ENCODE measurements at places on chromosomes 5 and 9.
A peak's percentile ranks its signal among the peaks of the same experiment; 100 is the strongest.

GRCh38 chr5:36730537-36731216, 124.3 kb downstream of the SLC1A3 start:
- DNase-seq, result no peak

GRCh38 chr5:30401479-30402058, 791.9 kb upstream of the CDH6 start:
- DNase-seq, result no peak

- peak; percentile 38 for DNase-seq
Measured at GRCh38 chr5:137696481-137696880, 39.4 kb downstream of the KLHL3 start.

- no peak for DNase-seq
Measured at GRCh38 chr9:98502976-98503325, 205.8 kb downstream of the GABBR2 start.

GRCh38 chr9:93225417-93225816, 41.5 kb downstream of the WNK2 start:
- DNase-seq, result no peak

- DNase-seq, result no peak
Measured at GRCh38 chr5:73284985-73285384, 112.0 kb downstream of the TMEM174 start.

- DNase-seq, result no peak
Measured at GRCh38 chr5:60538426-60538825, 161.5 kb downstream of the DEPDC1B start.

GRCh38 chr9:27537027-27537435, 7.4 kb upstream of the MOB3B start:
- DNase-seq, result no peak

DNA sequence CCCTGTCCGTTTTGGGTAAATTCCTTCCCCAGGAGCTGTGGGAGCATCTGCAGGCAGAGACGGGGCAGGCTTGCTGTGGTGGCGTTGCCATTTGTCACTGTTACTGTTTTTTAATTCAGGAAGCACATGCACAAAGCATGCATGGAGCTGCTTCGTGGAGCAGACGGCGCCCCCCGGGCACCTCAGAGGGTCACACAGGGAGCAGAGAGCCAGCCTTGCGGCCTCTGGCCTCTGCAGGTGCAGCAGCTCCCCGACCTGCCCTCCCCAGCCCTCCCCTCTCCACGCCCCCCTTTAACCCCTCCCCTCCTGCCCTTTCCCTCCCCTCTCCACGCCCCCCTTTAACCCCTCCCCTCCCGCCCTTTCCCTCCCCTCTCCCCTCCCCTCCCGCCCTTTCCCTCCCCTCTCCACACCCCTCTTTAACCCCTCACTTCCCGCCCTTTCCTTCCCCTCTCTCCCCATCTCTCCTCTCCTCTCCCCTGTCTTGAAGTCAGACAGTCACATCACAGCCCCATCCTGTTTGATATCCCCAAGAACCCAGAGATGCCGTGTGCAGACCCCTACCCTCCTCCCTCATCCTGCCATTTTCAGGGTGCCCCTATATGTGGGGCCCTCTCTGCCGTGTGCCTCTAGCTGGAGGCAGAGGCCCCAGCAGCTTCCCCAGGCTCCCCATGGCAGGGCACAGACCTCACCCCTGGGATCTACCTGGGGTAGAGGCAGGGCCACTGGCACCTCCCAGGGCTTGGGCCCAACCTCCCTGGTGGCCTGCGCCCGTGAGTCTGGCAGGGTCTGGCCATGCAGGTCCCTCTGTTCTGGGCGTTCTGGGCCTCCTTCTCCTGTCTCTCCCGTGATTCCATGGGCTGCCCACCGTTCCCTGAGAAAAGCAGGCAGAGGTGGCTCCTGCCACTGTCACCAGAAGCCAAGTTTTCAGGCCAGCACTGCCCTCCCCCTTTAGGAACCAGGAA, 29.6 kb upstream of the UBAC1 start:
- DNase-seq, result peak; percentile 82

DNA sequence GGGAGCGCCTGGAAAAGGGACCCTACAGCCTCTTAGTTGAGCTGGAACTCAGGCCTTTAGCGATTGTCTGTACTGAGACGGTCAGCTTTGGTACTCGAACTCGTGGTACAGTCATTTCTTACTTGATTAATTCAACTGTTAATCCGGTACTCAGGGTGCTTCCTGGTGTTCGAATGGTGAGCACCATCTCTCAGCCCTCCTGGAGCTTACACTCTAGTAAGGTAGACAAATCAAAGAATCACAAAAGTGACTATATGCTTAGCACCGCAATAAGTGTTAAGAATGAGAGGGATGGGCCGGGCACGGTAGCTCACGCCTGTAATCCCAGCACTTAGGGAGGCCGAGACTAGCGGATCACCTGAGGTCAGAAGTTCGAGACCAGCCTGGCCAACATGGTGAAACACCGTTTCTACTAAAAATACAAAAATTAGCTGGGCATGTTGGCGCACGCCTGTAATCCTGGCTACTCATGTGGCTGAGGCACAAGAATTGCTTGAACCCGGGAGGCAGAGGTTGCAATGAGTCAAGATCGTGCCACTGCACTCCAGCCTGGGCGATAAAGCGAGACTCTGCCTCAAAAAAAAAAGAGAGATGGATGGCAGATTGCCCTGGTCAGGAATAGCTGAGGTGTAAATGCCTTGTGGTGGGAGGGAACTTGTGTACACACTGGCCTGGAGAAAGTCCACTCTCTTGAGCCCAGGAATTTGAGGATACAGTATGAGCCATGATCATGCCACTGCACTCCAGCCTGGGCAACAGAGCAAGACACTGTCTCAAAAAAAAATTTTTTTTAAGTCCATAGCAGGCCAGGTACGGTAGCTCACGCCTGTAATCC, 981 bp downstream of the TCOF1 start:
- no peak for DNase-seq

- DNase-seq, result no peak
Measured at GRCh38 chr9:72349240-72349639, 15.8 kb downstream of the ZFAND5 start.

DNA sequence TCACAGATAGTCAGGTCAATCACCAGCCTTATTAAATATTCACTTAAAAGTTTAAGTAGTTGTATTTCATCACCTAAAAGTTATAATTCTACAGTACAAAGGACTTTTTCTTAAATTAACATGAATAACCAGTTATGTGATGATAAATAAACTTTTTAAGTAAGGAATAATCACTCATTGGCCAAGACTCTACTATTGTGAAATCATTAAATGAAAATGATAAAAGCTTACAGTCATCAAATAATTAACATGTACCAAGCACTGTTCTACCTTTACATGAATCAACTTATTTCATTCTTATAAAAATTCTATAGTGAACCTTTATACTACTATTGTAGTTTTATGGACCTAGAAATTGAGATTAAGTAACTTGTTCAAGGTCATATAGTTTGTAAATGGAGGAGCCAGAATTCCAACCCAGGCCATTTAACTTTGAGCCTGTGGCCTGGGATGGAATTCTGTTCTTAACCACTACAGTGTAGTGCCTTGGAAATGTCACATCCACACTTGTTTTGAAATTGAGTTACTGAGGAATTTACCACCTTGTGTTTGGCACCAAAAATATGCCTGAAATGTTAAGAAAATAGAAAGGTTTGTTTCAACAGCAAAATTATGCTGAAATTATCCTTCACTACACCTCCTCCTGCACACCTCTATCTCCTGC, 32.8 kb upstream of the MSANTD3 start:
- DNase-seq, result no peak

DNA sequence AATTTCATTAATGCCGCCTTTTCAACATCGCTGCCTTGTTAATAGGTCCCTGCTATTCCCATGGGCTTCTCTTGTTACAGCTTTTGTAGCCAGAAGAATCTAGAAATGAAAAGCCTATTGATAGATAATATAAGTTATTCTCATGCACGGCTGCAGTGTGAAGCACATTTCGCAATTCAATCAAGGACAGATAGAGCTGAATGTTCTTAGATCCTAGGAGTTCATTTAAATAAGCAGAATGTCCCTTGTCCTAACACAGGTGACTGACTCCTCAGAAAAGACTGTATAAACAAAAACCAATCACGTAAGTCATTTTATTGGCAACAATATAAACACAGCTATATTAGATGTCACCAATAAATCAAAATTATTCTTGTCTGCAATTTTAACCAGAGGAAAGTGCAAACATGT, 9.4 kb downstream of the GLIS3 start:
- no peak for DNase-seq

DNA sequence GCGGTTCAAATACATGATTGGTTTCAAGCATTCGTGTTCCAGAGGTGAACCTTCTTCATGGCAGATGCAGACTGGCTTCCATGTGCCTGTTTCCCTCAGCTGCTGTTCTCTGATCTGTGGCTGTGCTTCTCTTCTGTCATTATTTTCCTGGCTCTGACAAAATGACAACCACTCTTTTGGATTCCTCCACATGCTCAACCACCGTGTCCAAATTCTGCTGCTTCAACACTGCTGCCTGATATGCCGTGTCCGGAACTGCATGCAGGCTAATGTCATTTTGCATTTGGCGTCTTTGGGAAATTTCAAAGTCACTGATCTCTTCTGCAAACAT, 368.7 kb upstream of the ZNF608 start:
- no peak for DNase-seq

- DNase-seq, result no peak
Measured at GRCh38 chr9:133074111-133074651, 12.4 kb downstream of the CEL start.

GRCh38 chr9:95225076-95225725, 92.3 kb downstream of the FANCC start:
- DNase-seq, result no peak

GRCh38 chr5:42828671-42829070, 17.0 kb upstream of the SELENOP start:
- no peak for DNase-seq

DNA sequence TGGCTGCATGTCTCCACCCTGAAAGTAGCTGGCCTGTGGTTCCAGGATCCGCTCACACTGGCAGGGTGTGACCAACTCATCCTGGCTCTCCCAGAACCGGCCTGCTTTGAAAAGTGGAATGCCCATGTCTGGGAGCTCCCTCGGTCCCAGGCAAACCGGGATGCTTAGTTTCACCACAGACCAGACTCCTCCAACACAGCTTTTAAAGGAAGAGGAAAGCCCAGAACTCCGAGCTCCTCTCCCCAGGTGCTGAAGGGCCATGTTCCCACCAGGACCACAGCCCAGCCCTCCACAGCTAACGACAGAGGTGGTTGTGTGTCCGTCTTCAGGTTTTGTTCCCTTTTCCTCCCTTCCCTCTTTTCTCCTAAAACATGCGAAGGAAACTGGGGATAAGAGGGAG, 38.0 kb downstream of the GTF3C4 start:
- DNase-seq, result no peak

DNA sequence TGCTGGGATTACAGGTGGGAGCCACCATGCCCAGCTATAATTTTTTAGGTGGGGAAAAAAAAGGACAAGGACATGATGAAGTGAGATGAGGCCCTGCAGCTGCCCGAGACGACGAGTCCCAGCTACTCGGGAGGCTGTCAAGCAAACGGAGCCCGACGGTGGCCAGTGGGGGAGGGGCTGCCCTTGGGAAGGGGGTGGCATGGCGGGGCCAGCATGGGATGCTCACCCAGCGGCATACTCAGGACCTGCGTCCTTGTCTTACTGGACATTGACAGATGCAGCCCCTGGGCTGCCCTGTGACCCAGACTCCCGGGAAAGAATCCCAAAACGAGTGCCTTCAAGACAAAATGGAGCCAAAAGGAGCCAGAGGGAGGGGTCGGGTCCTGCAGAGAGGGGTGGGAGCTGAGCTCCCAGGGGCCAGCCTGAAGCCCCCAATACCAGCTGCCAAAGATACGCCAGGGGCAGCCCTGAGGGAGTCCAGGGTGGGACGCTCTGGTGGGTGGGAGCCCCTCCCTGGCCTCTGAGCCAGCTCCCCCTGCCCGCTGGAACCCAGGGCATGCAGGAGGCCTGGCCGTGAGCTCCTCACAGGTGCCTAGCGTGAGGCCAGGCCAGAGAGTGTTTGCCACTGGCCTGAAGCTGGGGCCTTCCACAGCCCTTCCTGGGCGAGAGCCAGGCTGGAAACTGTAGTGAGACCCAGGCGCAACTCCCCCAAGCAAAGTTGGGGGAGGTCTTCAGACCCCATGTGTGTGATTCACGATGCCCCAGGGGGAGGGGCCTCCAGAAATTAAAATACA, 15.7 kb downstream of the CCDC187 start:
- no peak for DNase-seq

GRCh38 chr5:154243736-154244135, 53.2 kb downstream of the GALNT10 start:
- no peak for DNase-seq

GRCh38 chr9:88322906-88323566, 65.2 kb upstream of the SPIN1 start:
- DNase-seq, result peak; percentile 64

DNA sequence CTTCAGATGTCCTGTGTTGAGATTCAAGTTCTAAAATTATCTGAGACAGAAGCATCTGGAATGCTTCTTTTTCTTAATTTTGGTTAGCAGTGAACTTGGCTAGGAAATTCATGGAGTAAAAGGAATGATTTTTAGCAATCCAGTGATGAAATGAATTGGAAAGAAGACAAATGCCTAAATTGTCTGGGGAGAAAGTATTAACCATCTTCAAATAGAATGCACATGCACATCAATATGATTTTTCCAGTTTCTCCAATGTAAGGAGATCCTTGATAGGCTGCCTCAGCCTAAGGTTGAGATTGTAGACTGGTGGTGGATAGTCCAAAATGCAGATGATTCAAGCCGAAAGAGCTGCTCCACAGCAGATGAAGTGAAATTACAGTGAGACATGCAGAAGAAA, 106.7 kb downstream of the PCSK5 start:
- no peak for DNase-seq

- no peak for DNase-seq
Measured at GRCh38 chr9:2027543-2028160, 12.5 kb downstream of the SMARCA2 start.

DNA sequence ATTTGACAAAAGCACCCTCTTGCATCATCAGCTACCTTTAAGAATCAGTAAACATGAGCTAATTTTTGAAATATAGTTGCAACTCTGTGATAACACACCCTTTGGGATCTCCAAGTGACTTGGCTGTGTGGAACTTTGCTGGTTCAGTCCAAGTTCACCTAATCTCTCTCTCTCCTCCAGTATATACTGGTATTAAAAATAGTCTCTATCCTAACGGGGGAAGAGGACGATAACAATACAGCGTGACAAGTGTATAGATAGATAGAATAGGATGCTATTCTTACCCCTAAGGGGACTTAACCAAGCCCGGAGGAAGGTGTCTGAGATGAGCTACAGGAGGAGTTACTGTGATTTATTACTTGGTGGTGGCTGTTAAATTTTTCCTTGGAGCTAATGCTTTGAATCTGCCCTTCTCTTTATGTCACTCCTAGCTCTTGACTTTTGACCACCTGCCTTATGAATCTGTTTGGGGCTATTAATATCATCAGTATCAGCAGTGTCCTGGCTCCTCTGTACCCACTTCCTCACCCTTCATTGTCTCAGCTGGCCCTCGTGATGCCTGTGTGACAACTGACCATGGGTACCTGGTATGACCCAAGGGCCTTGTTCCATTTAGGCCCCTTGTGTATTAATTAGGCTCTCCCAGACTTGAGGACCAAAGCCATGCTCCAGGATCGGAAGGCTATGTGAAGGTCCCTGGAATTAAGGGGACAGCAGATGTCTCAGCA, 223.9 kb downstream of the SREK1 start:
- DNase-seq, result no peak

All from CD4-positive, alpha-beta T cell treated with Interleukin-6 for 4 hours (primary cell).